GM23248 (cell line): ENCODE measurements at places on chromosomes 4 and X. TPM values are rescaled to one million over a fixed set of nuclear protein-coding genes. Genes with fewer than 3 reads are reported as not detected.

- DNase-seq, result peak; percentile 70
Measured at GRCh38 chr4:53508446-53508845, 82.8 kb downstream of the LNX1 start.

DNA sequence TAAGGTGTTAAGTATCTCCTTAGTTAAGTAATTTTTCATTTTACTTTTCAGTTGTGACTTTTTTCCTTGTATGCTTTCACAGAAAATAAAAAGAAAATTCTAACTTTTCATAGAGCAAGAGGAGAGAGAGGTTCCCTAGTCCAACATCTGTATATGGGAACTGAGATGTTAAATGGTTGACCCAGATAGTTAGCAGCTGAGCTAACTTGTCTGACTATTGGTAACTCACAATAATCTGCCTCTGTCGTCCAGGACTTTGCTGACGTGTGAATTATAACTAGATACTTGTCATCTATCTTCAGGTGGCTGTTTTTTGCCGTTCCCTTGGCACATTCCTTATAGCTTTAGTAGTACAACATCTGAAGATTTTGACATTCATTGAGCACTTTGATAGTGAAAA, 29.9 kb downstream of the TBC1D19 start:
- DNase-seq, result no peak

- DNase-seq, result peak; percentile 58
Measured at GRCh38 chrX:153226344-153227185, 47.5 kb downstream of the MAGEA1 start.

GRCh38 chr4:78953769-78954666, 14.8 kb upstream of the PAQR3 start:
- peak; percentile 30 for DNase-seq

- DNase-seq, result no peak
Measured at GRCh38 chrX:7950865-7951264, 23.7 kb upstream of the PNPLA4 start.

DNA sequence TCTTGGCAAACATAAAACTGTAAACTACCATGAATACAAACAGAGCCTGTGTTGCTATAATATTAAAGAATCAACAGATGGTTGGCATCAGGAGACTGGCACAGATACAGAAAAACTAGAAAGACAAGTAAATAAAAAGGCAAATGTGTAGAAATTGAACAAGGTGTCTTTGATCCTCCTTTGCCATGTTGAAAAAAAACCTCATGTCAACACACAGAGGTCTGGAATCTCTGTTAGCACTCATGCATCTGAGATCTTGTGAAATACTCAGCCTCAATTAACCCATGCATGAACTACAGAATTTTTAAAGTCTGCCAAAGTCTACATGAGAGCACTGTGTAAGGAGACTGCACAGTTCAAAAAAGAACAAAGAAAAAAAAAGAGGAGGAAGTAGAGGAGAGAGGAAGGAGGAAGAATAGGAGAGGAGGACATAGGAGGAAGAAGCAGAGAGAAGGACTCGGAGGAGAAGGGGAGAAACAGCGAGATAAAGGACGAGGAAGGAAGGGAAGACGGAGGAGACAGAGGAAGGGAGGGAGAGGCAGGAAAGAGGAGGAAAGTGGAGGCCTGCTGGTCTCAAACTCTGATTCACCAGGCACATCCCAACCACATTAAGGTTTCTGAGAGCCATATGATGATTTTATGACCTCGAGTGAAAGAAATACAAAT, 52.8 kb downstream of the PRDM5 start:
- DNase-seq, result peak; percentile 33

DNA sequence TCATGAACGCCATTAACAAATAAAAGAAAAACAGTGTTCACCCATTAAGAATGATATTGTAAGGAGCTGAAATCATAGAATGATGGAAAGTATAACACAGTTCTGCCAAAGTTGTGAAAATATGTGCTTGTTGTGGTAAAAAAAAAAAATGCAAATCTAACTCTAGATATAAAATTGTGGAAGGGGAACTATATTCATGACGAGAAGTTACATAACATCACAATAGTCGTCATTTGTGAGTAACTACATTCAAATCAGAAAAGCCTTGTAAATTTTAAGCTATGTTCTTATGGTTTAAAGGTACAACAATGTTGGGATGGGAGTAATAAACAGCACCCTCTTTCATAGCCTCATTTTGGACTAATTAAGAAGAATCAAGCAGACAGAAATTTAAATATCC, 57.6 kb upstream of the PRDM8 start:
- DNase-seq, result no peak

- no peak for DNase-seq
Measured at GRCh38 chr4:100842856-100843255, 325.0 kb upstream of the EMCN start.

- no peak for DNase-seq
Measured at GRCh38 chr4:26344901-26345564, 24.2 kb downstream of the RBPJ start.

- peak; percentile 80 for DNase-seq
Measured at GRCh38 chrX:54178100-54178940, 4.7 kb downstream of the FAM120C start.

DNA sequence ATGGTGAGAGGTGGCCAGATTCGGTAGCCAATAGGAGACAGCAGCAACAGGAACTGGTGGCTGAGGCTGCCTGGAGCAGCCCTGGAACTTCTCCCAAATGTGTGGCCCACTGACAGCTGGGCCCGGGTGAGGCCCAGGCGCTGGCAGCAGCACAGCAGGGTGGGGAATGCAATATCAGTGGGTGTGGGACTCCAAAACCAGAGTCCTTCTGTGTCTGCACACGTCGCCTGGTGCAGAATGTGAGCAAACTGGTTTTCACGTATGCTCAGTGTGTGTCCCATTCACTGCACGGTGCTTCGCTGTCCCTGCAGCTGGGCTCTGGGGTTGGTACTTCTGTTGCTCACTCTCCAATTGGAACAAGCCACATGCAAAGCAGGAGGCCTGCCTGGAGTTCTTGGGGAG, 14.4 kb upstream of the CENPU start:
- no peak for DNase-seq

DNA sequence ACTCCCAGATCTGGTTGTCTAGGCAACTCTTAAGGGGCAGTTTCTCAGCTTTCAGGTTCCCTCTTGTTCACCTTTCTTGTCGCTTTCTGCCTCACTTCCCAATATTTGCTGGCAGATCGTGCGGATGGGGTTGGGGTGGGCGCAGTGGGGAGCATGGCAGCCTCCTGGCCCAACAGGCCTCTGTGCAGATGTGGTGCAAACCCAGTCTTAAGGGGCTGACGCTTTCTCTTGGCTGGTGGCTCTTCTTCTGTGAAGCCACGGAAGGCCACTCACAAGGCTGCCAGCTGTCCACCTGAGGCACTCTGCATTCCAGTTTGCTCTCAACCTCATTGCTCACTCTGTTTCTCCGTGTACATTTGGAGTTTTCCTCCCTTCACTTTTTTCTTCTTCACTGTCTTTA, 61.7 kb downstream of the NBDY start:
- no peak for DNase-seq

GRCh38 chr4:42633605-42634388, 23.1 kb downstream of the ATP8A1 start:
- no peak for DNase-seq

- DNase-seq, result peak; percentile 46
Measured at GRCh38 chrX:16788477-16788876, 2.2 kb downstream of the TXLNG start.

GRCh38 chr4:139144161-139144859, 32.7 kb downstream of the ELF2 start:
- DNase-seq, result peak; percentile 76

- DNase-seq, result no peak
Measured at GRCh38 chr4:157655096-157655809, 434.7 kb downstream of the GRIA2 start.

GRCh38 chr4:139666735-139667281, 1.2 kb downstream of the MGST2 start:
- no peak for DNase-seq

DNA sequence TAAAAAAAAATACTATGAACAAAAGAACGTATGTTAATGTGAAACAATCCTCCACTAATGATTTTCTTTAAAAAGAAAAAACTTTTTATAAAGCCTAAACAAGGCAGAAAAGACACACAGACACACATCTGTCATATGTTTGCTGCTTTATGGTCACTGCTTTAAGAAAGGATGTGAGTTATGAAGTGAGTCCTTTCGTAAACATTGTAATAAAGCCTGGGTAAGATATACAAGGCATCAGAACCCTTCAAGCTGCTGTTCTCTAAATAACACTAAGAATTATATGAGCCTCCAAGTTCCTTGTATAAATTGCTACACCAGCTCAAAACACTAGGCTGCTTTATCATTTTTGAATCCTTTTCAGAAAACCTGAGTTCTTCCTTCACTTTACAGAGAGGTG, 81.6 kb downstream of the FBXO8 start:
- no peak for DNase-seq

DNA sequence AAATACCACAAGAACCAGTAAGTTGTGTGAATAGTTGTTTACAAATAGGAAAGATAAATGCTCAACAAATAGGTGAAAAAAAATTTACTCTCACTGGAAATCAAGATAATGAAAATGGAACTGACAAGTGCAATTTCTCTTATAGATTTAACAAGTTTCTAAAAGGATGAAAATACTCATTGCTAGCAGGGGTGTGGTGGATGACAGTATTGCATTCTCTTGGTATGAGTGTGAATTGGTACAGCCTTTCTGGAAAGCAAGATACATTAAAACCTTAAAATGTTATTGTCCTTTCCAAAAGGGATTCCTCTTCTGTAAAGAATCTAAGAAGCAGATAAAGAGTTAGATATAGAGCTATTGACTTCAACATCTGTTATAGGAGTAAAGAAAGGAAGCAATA, 240.0 kb upstream of the RPS6KA3 start:
- DNase-seq, result peak; percentile 47

DNA sequence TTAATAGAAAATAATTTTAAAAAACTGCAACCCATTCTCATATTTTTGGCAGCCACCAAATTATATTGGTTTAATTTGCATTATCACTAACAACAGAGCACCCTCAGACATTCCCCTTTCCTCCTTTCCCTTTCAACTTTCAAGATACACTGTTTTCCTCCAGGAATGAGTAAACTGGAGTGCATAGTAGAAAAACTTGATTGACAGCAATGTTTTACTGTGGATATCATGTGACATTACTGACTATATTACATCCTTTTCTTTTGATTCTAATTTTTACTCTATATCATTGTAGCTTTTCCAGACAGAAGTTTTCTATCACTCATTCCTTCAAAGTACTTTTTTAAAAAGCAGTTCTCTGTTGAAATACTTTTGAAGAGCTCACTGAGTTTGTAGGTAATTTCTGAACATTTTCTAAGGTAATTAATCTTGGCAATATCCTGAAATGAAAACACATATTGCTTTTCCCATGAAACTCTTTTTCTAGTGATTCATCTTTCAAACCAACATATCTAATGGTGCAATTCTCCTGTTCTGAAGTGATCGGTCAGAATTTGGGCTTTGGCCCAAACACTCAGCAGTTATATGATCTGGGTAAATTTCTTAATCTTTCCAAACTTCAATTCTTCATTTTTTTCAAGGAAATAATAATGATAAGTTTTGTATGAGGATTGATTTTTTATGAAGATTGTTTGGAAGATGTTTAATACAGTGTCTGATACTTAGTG, 920.4 kb upstream of the EPHA5 start:
- no peak for DNase-seq

DNA sequence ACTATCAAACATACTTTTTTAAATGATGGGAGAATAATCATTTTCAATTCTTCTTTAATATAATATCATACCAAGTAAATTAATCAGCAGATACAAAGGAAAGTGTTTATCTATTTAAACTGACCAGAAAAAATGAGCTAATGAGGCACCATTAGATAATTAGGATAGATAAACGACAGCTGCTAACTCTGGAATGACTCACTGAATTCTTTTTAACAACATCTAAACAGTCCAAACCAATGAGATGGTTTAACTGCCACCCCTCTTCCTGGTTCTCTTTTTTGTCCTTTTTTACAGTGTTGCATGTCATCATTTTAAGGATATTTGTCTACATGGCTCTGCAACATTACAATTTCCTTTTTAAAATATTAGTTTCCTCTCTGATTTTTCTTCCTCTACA, 41.6 kb downstream of the UNC5C start:
- no peak for DNase-seq

FDCSP gene
- not detected in 2 replicates for total RNA-seq

HTN1 gene
- total RNA-seq, result not detected in 2 replicates

CHRDL1 gene
- not detected in 2 replicates for total RNA-seq

RASSF6 gene
- not detected in 2 replicates for total RNA-seq

SNX12 gene
- 47.0 and 76.1 TPM in 2 replicates for total RNA-seq
